G401 (cell line): ENCODE measurements at places on chromosomes 1 and 21.
A peak's percentile ranks its signal among the peaks of the same experiment; 100 is the strongest.

DNA sequence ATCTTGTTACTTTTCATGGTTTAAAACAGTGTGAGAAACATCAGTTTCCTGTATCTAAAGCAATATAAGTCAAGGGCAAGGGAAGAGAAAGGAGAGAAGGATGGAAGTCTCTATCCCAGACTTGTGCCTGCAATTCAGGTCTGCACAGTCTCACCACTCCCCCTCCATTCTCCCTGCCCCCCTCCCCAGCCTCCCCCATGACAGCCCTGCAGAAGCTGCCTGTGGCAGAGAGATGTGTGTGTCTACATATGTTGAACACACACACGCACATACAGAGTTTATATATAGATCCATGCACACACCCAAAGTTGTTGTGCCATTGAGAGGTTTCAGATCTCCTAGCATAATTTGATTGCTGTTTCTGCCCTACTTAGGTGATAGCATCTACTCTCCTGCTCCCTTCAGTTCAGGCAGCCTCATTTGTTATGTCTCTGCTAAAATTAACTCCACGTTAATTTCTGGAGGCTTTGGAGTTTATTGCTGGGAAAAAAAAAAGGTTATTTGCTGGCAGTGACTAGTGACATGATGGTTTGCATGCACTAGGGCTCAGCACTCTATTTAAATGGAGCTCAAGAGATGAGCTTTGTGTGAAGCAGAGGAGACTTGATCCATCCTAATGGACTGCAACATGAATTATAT, 124.9 kb upstream of the SMYD2 start:
- no peak for DNase-seq

GRCh38 chr1:6178751-6179563, 1.2 kb downstream of the CHD5 start:
- DNase-seq = no peak

- DNase-seq = peak; percentile 14
These were observed 107.5 kb downstream of the SPAG17 start for GRCh38 chr1:118077331-118078045.

DNA sequence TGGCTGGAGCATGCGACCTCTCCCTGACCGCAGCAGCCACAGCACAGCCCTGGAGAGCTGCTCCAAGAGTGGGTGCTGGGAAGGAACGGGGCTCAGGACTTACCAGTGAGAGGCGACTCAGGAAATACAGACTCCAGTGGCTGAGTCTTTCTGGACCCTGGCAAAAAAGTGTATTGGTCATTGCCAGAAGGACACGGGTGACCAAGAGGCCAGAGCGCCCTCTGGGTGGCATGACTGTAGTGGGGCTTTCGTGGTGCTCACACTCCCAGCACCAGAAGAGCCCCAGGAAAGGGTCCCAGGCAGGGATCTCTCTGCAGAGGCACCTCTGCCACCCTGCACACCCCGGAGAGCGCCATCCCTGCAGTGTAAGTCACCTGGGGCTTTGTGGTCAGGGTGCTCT, 8.9 kb upstream of the PRDM16 start:
- DNase-seq = no peak

DNA sequence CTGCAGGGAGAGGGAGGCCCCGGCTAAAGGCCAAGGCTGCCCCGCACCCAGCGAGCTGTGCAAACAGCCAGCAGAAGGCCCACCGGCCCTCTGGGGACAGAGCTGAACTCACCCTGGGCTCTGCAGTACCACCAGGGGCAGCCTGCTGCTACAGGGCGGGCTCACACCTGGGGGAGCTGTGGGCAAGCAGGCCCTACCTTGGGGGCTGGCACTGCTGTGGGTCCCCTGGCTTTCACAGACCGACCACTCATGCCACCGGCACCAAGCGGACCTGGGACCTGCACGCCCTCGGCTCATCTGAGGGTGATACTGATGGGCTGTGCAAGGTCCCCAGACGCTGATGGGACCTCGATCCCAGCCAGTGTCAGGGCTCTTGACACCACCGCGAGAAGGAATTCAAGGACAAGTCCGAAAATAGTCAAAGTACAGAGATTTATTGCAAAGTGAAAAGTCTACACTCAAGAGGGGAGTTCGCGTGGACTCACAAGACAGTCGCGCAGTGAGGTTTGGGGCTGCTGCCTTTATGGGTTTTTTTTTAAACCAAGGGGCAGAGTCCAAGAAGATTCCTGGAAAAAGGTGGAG, 61.0 kb upstream of the ADARB1 start:
- DNase-seq = no peak

- DNase-seq = no peak
These were observed 24.0 kb upstream of the CAMSAP2 start for GRCh38 chr1:200714504-200715187.
